ENCODE measurements at places on chromosomes 5 and 9.

DNA sequence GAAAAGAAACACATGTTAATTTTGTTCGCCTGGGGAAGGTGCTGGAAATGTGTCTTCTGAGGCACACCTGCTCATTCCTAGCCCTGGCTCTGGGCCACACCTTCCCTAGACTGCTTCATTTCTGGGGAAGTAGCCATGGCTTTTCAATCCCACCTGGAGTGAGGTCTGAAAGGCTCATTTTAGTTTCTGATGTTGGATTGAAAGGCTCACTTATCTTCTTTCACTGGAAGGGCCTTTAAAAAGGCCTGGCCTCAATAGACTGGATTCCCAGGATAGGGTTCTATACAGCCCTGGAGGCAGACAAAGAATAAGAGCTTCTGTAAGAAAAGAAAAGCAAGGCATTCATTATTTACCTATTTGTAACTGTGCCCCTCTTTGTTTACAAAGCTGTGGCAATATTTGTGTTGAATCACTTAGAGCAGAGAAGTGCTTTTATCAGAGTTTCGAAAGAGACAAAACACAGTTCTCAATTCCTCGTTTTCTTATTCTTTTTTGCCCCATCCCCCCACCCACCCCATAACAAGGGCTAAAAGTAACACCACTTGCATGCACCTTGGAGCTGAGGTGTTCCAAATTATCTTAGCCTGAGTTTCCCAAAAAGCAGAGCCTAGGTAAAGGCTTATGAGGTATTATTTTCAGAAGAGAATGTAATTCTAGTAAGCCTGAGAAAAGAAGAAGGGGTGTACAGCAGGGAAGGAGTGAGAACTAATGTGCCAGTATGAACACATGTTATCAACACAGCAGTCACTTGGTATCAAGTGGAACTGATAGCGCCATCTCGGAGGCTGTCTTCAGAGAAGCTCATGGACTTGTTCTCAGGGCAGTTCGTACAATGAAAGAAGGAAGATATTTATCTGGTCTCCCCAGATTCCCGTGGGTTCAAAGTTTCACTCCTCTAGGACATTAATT is 413.1 kb downstream of the KCTD16 start:
- no peak for DNase-seq

GRCh38 chr5:175471196-175471595 is 7.2 kb upstream of the SFXN1 start:
- no peak for DNase-seq

DNA sequence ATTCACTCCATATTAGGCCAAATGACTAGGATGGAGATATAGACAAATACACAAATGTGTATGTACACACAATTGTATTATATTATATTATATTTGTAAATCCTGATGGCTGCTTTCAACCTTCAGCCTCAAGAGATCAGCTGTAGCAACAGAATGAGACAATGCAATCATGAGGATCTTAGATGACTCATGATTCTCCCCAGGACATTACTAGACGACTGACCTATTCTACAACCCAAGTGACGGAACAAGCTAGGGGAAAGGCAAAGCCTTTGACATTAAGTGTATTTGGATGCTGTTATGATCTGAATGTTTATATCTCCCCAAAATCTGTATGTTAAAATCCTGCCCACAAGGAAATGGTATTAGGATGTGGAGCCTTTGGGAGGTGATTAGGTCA is 66.5 kb downstream of the COX7C start:
- no peak for DNase-seq

GRCh38 chr9:30732060-30732459 is 1652.4 kb upstream of the ACO1 start:
- no peak for DNase-seq

DNA sequence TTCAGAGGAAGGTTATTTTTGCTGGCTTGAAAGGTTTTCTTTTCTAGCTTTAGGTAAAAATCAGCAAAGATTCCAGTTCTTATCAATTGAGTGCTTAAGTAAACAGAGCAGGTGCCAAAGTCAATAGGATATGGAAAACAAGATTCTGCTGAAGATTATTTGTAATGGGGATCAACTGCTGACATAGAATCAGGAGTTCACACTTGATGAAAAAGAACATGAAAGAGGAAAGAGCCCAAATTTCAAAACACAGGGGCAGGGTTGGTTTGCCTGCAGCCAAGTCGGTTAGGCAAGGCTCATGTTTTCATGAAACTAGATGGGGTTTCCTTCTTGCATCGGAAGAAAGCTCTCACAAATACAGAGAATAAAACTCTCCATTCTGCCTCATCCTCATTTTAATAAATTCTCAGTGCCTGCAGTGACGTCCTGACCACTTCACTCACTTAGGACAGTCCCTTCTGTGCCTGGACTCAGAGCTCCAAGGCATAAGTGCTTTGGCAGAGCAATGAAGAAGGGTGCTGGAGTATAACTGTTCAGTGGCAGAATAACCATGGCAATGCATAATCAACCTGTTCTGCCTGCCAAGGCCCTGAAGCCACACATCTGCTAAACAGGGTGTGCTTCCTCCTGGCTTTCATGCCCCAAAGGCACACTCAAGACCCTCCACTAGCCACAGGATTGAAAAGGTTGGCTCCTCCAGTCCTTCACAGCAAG is 179.6 kb downstream of the GNAQ start:
- DNase-seq: no peak

DNA sequence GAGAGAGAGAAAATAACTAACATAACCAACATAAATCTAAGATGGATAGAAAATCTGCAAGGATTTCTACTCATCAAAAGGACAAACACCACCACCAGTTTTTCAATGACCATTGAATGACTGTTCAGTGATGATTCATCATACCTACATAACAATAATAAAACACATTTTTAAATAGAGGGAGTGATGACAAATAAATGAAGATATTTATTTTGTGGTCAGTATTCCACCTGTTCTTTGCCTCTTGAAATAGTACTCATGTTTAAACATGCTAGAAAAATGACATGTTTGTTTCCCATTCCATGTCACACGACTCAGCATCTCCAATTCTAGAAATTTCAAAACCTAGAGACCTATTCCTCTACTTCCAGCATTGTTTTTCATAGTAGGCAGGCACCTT is 34.6 kb upstream of the ADAMTS16 start:
- no peak for DNase-seq

GRCh38 chr9:92730897-92731296 is 33.7 kb downstream of the BICD2 start:
- no peak for DNase-seq

- DNase-seq: no peak
These were observed 81.3 kb upstream of the PRR16 start for GRCh38 chr5:120382833-120383232.

- DNase-seq: no peak
These were observed 239.8 kb downstream of the PBX3 start for GRCh38 chr9:125986966-125987365.

GRCh38 chr9:129569502-129570449 is 51.1 kb downstream of the C9orf50 start:
- DNase-seq: no peak

DNA sequence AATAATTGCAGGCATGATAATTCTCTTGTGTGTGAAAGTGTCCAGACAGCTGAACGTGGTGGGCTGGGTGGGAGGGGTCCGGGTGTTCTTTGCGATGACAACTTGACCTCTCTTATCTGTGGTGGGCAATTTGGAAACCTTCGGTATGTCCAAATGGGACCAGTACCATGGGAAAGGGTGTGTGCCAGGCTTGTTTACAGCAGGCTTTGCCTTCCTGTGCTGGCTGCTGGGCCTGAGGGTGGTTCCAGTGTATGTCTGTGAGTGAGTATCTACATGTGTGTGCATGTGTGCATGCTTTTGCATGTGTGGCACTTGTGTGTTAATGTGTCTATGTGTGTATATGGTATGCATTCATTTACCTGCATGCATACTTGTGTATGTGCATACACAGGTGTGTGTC is 166.4 kb downstream of the GADD45G start:
- no peak for DNase-seq

DNA sequence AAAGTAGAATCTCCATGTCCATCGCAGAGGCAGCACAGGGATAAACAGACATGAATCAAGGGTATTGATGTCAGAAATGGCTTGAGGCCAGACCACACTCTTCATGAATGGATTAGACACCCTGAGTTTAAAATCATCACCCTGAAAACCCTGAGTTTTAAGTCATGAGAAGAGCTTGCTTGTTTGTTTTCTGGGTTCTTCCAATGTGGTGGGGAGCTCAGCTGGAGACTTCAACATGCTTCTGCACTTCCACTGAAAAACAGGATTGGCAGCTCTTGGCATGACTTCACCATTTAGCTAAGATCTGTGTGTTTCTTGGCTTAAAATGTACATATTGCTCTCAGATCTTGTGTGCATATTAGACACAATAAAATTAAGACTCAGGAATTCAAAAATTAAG is 9.8 kb downstream of the GCNT4 start:
- no peak for DNase-seq

DNA sequence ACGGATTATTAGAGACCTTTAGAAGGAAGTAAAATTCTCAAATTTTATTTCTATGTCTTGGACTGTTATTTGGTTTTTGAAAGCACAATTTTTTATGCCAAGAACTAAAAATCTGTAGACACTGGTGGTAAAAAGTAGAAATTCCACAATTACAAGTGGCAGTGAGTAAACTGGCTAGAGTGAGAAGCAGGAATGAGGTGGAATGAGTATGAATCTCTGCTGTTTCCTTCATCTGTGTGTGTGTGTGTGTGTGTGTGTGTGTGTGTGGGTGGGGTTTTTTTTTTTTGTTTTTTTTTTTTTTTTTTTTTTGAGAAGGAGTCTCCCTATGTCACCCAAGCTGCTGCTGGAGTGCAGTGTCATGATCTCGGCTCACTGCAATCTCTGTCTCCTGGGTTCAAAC is 94.2 kb downstream of the TLE4 start:
- DNase-seq: no peak

All from GOT3 (cell line).